Skeletal muscle tissue (tissue), 5 donors: ENCODE measurements at places on chromosomes 3 and 15. TPM values are rescaled to one million over a fixed set of nuclear protein-coding genes. Genes with fewer than 3 reads are reported as not detected.

Gene STRC
- under 0.01 TPM for total RNA-seq

Gene TMEM207
- not detected for total RNA-seq

Gene TXNRD3
- 16.2 TPM for total RNA-seq

Gene TERC
- 104 TPM for total RNA-seq

Gene HOMER2
- total RNA-seq: 11.0 TPM

Gene CNTN6
- total RNA-seq: 2.1 TPM

Gene RNF168
- total RNA-seq: 12.0 TPM

Gene CDC25A
- 3.7 TPM for total RNA-seq

Gene VWA5B2
- not detected for total RNA-seq

Gene C3orf22
- under 0.01 TPM for total RNA-seq

Gene CCR8
- total RNA-seq: not detected

Gene CFAP44
- 6.3 TPM for total RNA-seq
